ENCODE measurements at places on chromosomes 3 and 15. TPM values are rescaled to one million over a fixed set of nuclear protein-coding genes. Genes with fewer than 3 reads are reported as not detected.
A peak's percentile ranks its signal among the peaks of the same experiment; 100 is the strongest.

- no peak for DNase-seq
Measured at GRCh38 chr15:99645951-99646350, 80.2 kb downstream of the MEF2A start.

GRCh38 chr15:77563623-77564156 lies 69.0 kb downstream of the LINGO1 start:
- DNase-seq: no peak

GRCh38 chr3:169246158-169246557 lies 417.4 kb downstream of the MECOM start:
- DNase-seq: no peak

DNA sequence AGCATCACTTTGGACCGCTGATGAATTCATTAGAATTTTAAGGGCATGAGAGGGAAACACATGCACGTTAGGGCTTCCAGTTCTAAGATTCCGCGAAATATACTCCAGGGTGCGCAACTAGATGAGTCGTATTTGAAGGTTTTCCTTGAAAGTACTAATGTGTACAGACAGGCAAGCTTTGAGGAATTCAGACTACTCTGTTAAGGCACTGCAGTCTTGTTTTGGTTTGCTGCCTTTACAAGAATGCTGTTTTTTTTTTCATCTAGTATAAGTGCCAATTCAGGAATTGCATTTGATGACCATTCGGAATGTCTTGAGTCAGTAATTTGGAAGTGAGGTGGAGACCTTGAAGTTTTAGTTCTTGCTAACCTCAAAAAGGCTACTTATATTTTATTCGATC lies 19.1 kb downstream of the TRNT1 start:
- DNase-seq: peak; percentile 8

GRCh38 chr3:110307065-110307809 lies 764.4 kb upstream of the NECTIN3 start:
- DNase-seq: peak; percentile 1

- DNase-seq: no peak
Measured at GRCh38 chr3:139044366-139045210, at the start of gene PRR23C. Gene PRR23C, minus strand, starts transcription at chr3:139044892. Its CDS starts 272 bp downstream, at chr3:139044620.

DNA sequence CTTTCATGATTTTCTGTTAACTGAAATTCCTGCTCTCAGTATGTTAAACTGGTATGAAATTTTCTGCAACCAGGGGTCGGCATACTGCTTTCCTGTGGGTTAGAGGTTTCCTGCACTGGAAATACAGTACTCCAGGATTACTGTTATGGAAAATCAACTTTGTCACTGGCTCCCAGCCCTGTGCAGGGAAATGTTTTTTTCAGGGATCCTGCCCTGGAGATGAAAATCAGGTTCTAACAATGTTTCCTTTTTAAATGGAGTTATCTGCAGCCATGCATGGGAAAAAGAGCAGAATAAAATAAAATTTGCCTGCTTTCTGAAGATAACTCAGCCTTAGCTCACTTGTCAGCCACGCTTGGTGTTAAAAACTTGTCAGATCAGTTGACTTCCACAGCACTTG lies 220.4 kb downstream of the IL5RA start:
- DNase-seq: no peak

DNA sequence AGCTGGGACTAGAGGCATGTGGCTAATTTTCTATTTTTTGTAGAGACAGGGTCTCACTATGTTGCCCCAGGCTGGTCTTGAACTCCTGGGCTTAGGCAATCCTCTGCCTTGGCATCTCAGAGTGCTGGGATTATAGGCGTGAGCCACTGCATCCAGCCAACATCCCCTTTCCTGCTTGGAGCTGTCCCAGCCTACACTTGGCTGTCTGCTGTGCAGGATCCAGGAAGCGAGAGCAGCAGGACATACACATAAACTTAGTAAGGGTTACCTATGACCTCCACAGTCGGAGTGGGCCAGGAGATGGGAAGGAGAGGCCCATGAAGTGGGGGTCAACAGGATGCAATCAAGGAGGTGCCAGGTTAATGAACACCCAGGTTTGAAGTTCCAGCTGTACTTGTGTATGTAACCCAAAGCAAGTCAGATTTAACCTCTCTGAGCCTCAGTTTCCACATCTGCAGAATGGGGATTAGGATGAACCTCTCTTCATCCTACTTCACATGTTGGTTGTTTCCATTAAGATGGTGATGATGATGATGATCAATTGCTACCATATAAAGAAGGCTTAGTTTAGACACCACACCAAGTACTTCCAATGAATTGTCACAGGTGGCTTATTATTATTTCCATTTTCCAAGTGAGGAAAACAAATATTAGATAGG lies 69.5 kb upstream of the OXTR start:
- no peak for DNase-seq

DNA sequence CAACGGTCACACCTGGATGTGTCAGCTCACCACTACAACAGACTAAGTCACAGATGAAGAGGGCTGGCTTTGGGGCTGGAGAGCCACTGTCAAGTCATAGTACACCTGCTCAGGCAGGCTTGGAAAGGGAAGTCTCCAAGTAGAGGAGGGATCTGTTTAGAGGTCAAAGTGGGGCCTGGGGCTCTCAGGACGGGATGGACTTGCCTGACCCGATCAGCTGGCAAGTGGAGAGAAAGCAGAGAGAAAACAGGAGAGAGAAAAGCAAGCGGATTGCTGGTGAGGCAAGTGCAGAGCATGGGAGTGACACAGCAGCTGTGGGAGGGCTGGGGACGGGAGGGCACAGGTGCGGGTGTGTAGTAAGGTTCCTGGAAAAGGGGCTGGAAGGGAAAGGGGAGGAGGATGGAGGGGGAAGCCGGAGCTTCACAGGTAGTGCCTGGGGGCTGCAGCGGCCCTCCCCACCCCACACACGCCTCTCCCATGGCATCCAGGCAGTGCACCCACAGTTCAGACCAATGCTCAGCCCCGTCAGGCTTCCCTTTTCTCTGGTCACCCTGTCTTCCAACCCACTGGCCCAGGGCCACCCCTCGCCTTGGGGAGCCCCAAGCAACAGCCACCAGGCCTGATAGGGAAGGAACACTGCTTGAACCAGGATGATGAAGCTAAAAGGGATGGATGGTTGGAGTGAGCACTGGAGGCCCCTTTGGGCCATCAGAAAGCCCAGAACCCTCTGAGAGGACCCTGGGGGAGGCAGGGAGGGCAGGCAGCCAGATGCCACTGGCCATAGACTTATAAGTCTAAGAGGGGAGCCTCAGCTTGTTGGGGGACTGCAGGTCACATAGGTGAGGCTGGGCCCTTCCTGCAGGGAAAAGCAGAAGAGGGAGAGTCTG lies 8.5 kb downstream of the RPS17 start:
- no peak for DNase-seq

DNA sequence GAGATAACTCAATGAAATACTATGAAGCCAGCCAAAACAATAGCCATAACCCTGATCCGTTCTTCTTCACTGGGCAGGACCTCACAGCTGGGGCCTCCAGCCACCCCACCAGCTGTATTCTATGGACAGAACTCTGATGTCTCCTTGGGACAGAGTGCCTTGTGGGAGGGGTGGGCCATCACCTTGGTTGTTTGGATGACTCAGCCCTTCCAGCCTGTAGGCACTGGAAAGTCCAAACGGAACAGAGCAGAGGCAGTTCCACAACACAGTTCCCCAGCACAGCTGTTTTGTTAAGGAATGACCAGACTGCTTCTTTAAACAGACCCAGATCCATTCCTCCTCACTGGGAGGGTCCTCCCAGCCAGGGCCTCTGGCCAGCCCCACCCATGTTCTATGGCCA lies 31.9 kb upstream of the ZBED2 start:
- no peak for DNase-seq

GRCh38 chr3:3015185-3016089 lies 94.7 kb downstream of the IL5RA start:
- peak; percentile 23 for DNase-seq

GRCh38 chr3:5096336-5097008 lies 25.6 kb upstream of the ARL8B start:
- no peak for DNase-seq

DNA sequence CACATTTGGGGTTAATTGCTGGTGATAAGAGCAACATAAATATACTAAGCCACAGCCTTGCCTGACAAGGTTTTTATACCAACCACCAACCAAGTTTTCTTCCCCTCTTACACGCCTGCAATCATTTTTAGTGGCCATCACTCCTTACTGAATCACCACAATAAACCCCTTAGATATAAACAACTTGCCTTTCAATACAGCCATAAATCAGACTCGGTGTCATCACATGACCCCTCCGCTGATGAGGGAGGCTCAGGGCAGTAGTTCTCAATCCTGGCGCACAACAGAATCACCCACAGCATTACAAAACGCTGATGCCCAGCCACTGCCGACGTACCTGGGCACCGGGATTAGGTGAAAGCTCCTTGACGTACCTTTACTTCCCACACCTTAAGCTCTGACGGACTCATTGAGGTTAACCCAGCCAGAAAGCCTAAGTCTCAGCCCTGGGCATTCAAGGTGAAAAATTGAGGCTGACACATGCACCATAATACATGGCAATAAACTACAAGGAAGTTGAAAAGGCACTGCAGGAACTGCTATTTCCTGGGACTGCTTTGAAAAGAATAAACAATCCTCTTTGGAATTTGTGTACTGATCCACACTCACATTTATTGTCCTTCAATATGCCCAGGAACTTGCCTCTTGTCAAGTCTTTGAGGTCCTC lies 17.1 kb downstream of the ADCY5 start:
- no peak for DNase-seq

GRCh38 chr3:14481018-14481645 lies 59.0 kb downstream of the GRIP2 start:
- no peak for DNase-seq

DNA sequence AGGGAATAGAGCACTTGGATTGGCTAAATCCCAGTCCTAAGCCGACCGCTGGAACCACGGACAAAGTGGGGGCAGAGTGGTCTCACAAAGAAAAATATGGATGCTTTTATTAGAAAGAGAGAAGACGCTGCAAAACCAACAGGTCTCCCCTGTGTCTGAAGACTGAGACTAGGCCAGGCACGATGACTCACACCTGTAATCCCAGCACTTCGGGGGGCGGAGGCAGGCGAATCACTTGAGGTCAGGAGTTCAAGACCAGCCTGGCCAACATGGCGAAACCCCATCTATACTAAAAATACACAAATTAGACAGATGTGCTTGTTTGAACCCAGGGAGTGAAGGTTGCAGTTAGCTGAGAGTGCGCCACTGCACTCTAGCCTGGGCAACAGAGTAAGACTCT lies 61.8 kb downstream of the ZDHHC19 start:
- DNase-seq: no peak

DNA sequence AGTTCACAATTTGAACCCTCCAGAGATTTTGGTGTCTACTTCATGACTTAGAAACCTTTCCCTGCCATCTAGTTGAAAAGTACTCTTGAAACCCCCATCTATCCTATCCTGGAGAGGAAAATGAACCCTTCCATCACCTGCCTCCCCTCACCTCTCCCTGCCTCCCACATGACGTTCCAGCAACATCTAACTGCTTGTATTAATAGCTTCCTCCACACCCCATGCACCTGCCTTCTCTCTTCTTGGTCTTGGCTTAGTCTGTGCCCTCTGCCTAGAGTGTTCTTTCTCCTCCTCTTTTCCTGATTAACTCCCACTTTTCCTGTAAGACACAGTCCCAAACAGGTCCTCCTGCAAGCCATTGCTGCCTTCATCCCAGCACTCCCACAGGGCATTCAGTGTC lies 107.8 kb downstream of the LIPC start:
- no peak for DNase-seq

DNA sequence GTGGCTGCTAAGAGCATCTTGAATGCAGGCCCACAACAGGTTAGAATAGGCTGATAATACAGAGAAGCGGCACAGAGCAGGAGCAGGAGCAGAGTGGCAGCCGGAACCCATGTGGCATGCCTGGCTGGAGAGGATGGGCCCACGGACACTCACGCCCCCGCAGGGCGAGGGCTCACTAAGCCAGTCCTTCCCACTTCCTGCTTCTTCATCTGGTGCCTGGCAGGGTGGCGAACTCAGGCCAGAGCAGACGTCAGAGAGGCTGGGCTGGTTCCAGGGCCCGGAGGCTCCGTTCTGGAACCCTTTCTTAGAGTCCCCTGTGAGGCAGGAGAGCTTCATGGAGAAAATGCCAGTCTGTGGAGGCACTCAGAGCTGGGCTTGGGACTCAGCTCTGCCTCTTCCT lies 195.1 kb downstream of the NTRK3 start:
- no peak for DNase-seq

DNA sequence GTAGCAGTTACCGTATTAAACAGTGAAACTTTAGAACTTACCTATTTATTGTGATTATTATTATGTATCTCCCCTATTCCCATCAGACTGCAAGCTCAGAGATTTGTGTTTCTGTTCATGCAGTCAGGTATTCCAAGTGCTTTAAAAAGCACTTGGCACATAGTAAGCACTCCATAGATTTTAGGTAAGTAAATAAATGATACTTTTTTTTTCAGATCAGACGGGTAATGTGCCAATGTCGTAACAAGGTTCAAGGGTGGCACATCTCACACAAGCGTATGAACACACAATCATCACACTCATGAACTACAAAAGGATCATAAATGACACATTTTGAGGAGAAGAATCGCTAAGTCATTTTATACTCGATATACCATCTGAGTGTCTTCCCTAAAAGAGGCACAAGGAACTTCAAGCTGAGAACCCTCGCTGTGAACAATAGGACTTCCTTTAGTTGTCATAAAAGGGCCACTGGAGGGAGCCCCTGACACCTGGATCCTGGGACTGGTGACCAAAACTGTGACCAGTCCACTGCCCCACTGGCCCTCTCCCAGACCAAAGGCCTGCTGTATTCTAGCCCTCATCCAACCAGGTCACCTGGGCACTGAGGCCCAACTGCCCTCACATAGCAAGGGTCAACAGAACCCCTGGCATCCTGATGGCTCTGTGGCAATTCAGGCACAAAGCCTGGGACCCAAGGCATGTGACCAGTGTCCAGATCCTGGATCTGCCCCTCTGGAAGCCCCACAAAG lies 32.1 kb downstream of the KIF9 start:
- DNase-seq: peak; percentile 34

DNA sequence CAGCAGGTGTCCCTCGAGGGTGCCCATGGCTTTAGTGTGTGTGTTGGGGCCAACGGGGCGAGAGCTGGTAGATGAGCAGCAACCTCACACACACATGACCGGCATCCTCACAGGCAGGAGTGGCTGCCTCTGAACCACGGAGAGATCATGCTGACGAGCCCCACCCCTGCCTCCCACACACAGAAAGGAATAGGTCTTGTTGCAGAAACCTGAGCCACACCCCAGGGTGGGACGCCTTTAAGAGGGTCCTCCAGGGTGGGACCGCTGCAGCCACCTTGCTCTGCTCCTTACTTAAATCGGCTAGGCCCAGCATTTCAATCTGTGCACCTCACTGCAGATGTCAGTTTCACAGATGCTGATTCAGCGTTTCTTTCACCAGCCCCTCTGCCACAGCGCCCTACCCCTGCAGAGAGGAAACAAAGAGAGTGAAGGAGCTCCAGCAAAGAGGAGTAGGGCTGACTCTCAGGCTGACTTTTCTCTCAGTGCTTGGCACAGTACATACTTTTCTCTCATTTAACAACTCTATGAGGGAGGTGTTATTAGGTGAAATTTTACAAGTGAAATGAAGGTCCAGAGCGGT lies 61.2 kb upstream of the EPHB3 start:
- DNase-seq: no peak

GRCh38 chr3:153043729-153044328 lies 118.2 kb upstream of the RAP2B start:
- DNase-seq: peak; percentile 79

GRCh38 chr3:38890426-38890825 lies 74.4 kb upstream of the SCN10A start:
- DNase-seq: no peak

Gene ADCY5
- under 0.01 TPM for total RNA-seq

Gene XCR1
- total RNA-seq: not detected

Gene COPB2
- 173 TPM for total RNA-seq

Gene SLC12A1
- total RNA-seq: under 0.01 TPM

Gene NDN
- 89.0 TPM for total RNA-seq

Gene ACTRT3
- total RNA-seq: 4.3 TPM

Gene EDC3
- total RNA-seq: 11.3 TPM

Gene SLMAP
- total RNA-seq: 44.1 TPM

Gene PLSCR4
- 28.3 TPM for total RNA-seq

Gene MAP1A
- total RNA-seq: 108 TPM

All from fibroblast of the aortic adventitia (primary cell).